Mucosa of gallbladder (tissue), 1 donor: ENCODE measurements at places on chromosomes 5 and 9. TPM values are rescaled to one million over a fixed set of nuclear protein-coding genes. Genes with fewer than 3 reads are reported as not detected.

Gene NXNL2
- total RNA-seq = 1.9 TPM

Gene SH3PXD2B
- 30.6 TPM for total RNA-seq

Gene SPINK7
- total RNA-seq = not detected

Gene ADGRD2
- total RNA-seq = not detected

Gene BTNL9
- 11.5 TPM for total RNA-seq

Gene TNC
- 29.4 TPM for total RNA-seq

Gene MARCOL
- total RNA-seq = not detected

Gene PPP6C
- total RNA-seq = 36.4 TPM

Gene DNAJC21
- total RNA-seq = 47.0 TPM

Gene GARIN3
- total RNA-seq = not detected

Gene ANKRD18B
- total RNA-seq = 2.1 TPM

Gene DMGDH
- 1.6 TPM for total RNA-seq

Gene PLAC8L1
- not detected for total RNA-seq

Gene CDH12
- 0.09 TPM for total RNA-seq

Gene HBEGF
- total RNA-seq = 21.2 TPM

Gene RORB
- total RNA-seq = 6.5 TPM

Gene PCDHB14
- total RNA-seq = 9.4 TPM

Gene GOLGA1
- 23.3 TPM for total RNA-seq

Gene SLC4A9
- 0.86 TPM for total RNA-seq

Gene INSL6
- total RNA-seq = not detected

Gene PTGES
- total RNA-seq = 5.0 TPM

Gene ZNF346
- total RNA-seq = 18.3 TPM
